ENCODE measurements at places on chromosomes 7 and 10.

DNA sequence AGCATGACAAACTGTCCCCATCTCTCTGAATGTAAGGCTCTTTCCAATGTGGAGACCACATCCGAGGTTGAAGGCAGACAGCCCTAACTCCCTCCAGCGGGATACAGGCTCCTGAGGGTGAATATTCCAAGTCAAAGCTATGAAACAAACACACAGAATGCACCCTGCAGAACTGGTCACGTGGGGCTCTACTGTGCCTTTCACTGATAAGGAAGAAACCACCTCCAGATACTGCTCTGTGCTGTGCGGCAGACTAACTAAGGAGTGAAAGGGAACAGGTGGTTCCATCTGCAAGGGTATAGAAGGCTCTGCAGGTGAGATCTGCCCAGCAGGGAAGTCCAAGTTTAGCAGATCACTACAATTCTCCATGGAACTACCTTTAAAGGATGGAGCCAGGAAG is 534.4 kb downstream of the KCNMA1 start:
- DNase-seq: no peak

DNA sequence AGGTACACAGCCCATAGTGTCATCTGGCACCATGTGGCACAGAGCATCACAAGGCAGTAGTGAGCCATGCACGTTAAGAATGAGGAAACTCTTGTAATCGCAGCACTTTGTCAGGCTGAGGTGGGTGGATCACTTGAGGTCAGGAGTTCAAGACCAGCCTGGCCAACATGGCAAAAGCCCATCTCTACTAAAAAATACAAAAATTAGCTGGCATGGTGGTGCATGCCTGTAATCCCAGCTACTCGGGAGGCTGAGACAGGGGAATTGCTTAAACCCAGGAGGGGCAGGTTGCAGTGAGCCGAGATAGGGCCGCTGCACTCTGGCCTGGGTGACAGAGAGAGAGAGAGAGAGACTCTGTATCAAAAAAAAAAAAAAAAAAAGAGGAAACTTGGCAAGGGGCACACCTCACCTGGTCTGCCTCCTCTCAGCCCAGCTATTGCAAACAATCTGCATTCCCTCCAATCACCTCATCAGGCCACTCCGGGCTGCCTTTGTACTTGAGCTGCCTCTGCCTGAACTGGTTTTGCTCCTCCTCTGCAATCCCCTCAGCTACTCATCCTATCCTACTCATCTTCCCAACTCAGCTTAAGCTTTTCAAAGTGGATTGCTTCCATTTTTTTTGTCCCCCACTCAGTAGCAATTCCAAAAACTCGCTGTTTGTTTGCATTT is 46.0 kb upstream of the OPTN start:
- no peak for DNase-seq

- DNase-seq: no peak
Observed at GRCh38 chr10:122333037-122333436, 41.5 kb upstream of the PLEKHA1 start.

DNA sequence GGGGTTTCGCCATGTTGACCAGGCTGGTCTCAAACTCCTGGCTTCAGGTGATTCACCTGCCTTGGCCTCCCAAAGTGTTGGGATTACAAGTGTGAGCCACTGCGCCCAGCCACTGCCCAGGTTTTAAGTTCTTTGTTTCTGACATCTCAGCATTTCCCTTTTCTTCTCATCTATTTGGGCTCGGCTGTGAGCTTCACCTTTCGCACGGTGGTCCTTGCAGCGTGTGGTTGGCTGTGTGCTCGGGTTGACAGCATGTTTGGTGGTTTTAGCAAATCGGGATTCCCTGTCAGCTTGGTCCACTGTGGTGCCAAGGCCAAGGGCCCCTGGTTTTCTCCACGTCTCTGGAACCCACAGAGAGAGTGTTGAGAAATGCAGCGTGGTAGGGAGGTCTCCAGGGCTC is 138.8 kb downstream of the DNAJB6 start:
- DNase-seq: no peak

DNA sequence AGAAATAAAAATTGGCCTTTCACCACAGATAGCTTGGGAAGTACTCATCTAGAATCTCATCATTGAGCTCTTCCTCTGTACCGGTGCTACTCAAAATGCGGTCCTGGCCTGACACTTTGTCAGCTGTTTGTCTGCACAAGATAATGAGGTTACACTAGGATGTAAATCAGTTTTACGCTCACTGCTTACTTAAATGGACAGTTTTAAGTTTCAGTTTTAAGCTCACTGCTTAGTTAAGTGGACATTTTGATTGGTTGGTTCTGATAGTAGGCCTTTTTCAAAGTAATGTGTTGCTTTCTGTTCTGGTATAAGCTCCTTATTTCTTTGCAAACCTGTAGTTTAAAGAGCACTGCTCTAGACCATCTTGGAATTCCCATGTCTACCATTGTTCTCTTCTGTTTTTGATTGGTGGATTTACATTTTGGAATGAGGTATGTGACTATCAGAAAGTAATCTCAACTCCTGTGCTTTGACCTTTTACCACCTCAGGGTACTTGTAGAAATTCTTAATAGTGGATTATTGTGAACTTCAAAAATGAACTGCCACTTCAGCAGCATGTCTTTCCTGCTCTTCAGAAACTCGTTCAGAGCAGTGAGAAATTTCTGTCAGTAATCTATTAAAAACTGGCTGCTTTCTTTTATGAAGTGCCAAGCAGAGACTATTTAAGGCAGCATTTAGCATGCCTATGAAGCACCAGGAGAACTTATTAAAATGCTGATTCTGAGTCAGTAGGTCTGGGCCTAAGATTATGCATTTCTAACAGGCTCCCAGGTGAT is 55.0 kb downstream of the C1GALT1 start:
- DNase-seq: no peak

- DNase-seq: no peak
Observed at GRCh38 chr7:106871793-106872571, 6.9 kb downstream of the PIK3CG start.

DNA sequence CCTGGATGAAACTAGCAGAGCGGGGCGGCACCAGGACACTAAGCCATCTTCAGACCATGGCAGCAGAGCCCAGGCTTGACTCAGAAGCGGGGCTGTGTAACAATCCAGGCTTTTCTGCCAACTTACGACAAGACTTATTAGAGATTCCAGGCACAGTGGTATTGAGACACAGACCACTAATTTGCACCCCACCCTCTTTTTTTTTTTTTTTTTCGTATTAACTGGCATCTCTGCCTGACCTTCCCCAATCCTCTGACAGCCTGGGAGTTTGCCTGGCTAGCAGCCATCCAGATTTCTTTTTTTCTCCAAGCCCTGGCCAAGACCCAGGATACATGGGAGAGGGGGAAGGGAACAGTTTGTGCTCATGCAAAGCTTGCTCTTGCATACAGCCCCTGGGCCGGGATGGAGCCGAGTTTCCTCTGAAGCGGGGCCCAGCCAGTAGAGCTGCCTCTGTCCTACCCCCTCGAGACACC is 182.4 kb downstream of the PLXNA4 start:
- no peak for DNase-seq

DNA sequence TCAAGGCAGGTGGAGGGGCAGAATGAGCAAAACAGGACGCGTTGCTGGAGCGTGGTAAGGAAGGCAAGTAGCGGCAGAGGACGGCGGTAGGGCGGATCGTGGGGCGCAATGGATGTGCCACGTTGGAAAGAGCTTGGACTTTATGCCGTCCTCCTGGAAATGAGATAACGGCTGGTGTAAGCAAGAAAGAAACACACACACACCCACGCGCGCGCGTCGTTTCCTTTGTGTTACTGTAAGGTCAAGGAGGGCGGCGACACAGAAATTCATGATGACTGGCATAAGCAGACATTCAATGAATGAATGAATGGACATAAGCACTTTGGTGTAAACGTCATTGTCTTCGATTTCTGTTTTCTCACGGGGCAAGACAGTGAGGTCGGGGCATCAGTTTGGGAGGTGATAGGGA is 683 bp upstream of the ENTPD7 start:
- DNase-seq: no peak

DNA sequence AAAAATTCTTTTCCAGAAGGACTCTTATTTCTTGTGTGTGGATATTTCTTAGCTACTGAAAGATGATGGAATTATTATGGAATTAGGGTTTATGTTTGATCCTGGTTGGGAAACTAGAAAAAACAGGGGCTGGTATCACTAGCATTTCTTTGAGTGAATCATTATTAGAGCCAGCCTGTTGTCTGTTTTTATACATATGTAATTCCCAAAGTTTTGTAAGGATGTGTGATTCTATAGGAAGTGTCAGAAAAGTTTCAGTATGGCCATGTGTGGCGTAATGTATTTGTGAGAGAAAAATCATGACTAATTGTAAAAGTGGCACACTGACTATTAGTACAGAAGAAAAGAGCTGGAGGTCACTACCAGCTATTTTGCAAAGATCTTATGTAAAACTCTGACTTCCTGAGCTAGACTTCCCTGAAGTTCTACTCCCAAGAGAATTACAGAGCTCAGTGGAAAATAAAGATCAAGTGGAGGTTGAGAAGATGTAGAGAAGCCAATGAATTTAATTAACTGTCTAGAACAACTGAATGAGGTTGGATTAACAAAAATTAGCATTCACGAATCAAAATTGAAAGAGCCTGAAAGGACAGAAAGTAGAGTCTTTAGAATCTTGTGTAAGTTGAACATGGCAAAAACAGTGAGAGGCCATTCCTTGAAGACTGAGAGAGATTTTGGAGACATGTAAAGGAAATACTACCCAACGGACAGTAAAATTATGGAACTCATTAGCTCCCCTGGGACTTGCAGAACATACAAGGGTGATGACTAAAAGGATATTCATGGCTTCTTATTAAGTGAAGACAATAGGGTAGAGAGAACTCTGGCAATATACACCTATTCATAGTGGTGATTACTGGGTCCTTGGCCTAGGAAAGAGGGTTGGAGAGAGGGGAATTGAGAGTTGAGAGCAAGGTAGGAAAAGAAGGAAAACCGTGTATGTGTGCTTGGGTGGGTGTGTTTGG is 12.5 kb downstream of the ZNF365 start:
- no peak for DNase-seq

DNA sequence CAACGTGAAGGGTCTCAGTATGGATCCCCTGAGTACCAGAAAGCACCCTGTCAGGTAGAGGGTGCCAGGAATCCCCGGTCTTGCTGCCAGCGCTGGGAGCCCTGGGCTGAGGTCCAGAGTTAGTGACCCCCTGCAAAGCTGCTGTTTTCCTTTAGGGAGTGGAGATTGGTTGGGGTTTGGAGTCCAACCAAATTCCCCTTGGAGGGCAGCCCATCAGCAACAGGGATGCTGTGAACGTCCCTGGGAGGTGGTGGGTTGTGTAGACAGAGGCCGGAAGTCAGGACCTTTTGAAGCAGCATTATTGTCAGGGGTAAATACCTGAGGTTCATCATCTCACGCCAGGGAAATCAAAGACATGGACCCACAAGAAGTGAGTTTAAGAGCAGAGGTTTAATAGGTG is 104.2 kb downstream of the COL26A1 start:
- DNase-seq: no peak

GRCh38 chr7:23377134-23377533 is 78.0 kb downstream of the MALSU1 start:
- DNase-seq: no peak

GRCh38 chr7:36881233-36881874 is 157.1 kb upstream of the AOAH start:
- no peak for DNase-seq

DNA sequence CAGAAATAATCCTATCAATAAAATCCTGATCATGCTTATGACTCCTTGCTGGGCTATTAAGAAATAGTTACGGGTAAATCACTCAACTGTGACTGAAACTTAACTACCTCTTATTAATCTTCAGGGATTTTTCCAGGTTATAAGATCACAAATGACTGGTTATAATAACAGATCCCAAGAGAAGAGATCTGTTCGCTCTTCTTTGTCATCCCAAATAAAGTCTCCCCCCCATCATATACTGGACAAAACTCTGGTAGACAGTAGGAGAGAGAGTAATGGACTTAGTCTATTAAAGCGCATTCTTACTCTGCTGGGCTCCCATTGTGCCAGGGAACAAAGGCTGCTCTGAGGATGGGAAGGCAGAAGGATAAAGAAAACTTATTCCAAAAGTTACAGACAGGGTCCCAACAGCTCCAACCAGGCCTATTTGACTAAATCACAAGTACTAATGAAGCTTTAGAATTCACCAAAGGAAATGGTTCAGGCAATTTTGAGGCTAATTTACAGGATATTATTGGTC is 233.7 kb downstream of the DGKI start:
- no peak for DNase-seq

- DNase-seq: no peak
Observed at GRCh38 chr7:76425156-76425555, 406 bp downstream of the ZP3 start.

- DNase-seq: no peak
Observed at GRCh38 chr7:99252166-99252895, 20.3 kb upstream of the MYH16 start.

DNA sequence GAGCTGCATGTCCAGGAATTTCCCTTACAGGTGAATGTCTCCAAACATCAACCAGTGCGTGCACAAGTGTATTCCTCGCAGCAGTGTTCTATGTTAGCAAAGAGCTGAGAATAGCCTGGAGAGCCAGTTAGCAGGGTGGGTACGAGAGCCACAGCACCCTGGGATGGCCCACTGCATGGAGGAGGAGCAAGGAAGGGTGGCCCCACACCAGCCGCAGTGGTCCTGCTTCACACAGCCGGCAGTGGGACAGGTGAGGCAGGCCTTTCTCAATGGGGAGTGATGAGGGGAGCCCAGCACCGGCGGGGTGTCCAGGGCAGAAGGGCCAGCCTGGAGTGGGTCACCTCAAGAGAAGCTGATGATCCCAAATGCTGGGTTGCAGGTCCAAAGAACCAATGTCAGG is 240.7 kb downstream of the TCERG1L start:
- no peak for DNase-seq

GRCh38 chr10:101014230-101014884 is 14.7 kb downstream of the LZTS2 start:
- peak; percentile 9 for DNase-seq

DNA sequence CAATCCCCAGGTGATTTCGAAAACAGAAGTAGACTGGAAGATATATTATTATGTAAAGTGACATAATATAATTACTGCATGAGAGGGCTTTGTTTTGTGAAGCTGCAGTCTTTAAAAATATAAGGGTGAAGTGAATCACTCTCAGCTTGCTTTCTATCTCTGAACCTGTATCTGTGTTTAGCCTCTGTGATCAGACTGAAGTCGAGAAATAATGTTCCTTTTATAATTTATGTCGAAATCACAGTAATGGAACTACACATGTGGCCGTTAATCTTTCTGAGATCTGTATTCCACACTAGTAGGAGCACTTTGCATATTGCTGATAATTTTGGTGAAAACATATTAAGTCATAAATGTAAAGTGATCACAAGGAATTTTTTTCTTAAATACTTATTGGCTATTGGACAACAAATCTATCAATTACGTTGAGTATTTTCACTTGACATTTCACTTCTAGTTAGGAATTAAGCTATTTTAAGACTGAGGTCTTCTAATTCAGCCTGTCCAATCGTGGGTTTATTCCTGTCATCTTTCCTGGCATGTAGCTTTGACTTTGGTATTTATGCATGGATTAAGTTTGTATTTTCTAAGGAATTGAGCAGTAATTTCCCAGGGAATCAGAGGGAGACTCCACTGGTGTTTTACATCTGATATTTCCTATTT is 268.2 kb upstream of the POT1 start:
- DNase-seq: peak; percentile 42

- no peak for DNase-seq
Observed at GRCh38 chr10:127315888-127316287, 119.5 kb upstream of the INSYN2A start.

- DNase-seq: no peak
Observed at GRCh38 chr7:105829681-105830322, 46.6 kb downstream of the ATXN7L1 start.

Data from NCI-H526 treated with DMSO at 0.1 percent for 48 hours (cell line).